Activated CD8-positive, alpha-beta T cell treated with anti-CD3 and anti-CD28 coated beads, Interleukin-2, amount 10 ng/mL, durations not matched to agents 7 days and 5 days (primary cell): ENCODE measurements at places on chromosomes 6 and 20. TPM values are rescaled to one million over a fixed set of nuclear protein-coding genes. Genes with fewer than 3 reads are reported as not detected.

PRR18 gene
- total RNA-seq: not detected

SMAP1 gene
- 36.3 TPM for total RNA-seq

NHSL1 gene
- 0.34 TPM for total RNA-seq

RAET1E gene
- not detected for total RNA-seq

GRCh38 chr6:148491638-148492251, 149.1 kb downstream of the SASH1 start:
- H3K36me3 ChIP-seq: no peaks in the 10 kb centered on the region
- no peaks in the 10 kb centered on the region for H3K4me1 ChIP-seq
- peaks cover 5% of the 10 kb centered on the region for H3K27me3 ChIP-seq
- H3K4me3 ChIP-seq: no peak overlapping the region
- DNase-seq: no peak

DNA sequence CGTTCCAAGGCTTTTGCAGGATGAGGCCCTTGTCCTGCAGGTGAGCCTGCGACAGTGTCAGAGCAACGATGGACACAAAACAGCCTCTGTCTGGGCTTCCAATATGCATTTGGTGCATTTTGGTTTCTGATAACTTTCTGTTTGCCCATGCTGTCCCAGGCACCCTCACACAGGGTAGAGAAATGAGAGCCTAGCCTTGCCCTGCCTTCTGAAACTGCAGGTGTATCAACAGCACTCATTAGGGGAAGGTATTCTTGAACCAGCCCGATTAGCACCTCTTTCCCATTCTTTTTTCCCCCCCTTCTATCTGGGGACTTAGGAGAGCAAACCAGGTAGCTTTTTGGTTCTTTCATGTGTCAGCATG, 30.3 kb downstream of the CHMP4B start:
- peaks cover 12% of the 10 kb centered on the region for H3K36me3 ChIP-seq
- no peak overlapping the region for H3K4me3 ChIP-seq
- peaks cover 84% of the 10 kb centered on the region for H3K4me1 ChIP-seq
- DNase-seq: no peak
- no peak overlapping the region for H3K27ac ChIP-seq

- no peaks in the 10 kb centered on the region for H3K27me3 ChIP-seq
- DNase-seq: no peak
- H3K36me3 ChIP-seq: peaks cover 37% of the 10 kb centered on the region
- no peak overlapping the region for H3K27ac ChIP-seq
Observed at GRCh38 chr20:38754924-38755323, 6.7 kb downstream of the ACTR5 start.

GRCh38 chr20:3430376-3431069, 23.1 kb upstream of the DNAAF9 start:
- H3K4me1 ChIP-seq: peaks cover 4% of the 10 kb centered on the region
- no peak overlapping the region for H3K4me3 ChIP-seq
- H3K36me3 ChIP-seq: no peaks in the 10 kb centered on the region
- no peak overlapping the region for H3K27ac ChIP-seq
- no peak for DNase-seq

DNA sequence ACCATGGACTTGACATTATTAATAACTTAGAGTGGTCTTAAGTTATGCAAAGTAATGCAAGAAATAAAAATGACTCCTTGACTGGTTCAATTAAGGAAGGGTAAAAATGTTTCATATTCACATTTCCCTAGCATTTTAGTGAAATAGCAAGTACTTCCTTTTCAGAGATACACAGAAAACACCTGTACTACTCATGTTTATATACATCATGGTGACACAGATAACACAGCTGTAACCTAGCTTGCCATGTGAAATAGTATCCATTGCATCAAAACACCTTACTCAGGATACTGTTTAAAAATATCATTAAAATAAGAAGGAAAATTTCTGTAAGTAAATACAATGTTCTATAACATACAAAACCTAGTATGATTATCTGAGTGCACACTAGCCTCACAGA, 102.4 kb downstream of the AHI1 start:
- H3K36me3 ChIP-seq: no peaks in the 10 kb centered on the region
- H3K27ac ChIP-seq: no peak overlapping the region
- DNase-seq: no peak
- H3K4me3 ChIP-seq: no peak overlapping the region
